ENCODE measurements at places on chromosomes 3 and 15. TPM values are rescaled to one million over a fixed set of nuclear protein-coding genes. Genes with fewer than 3 reads are reported as not detected.

Gene DUOX1
- 3.3 TPM for polyA plus RNA-seq

DNA sequence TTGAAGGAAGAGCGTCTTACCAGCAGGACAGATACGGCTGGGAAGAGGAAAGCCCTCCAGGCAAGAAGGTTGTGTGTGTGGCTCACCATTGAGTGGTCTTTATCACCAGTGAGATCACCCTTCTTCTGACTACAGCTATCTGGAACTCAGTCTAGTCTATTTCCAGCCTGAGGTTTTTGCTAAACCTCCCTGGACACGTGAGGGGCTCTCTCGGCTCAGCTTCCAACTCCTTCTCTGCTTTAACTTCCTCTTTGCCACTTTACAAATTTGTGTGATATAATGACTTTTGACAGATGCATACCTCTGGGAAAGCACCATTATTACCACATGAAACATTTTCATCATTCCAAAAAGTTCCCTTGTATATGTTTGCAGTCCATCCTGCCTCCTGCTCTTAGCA, 15.3 kb upstream of the ROPN1 start:
- no peak overlapping the region for H3K27ac ChIP-seq
- DNase-seq = no peak
- no peaks in the 10 kb centered on the region for H3K36me3 ChIP-seq
- no peaks in the 10 kb centered on the region for H3K27me3 ChIP-seq

DNA sequence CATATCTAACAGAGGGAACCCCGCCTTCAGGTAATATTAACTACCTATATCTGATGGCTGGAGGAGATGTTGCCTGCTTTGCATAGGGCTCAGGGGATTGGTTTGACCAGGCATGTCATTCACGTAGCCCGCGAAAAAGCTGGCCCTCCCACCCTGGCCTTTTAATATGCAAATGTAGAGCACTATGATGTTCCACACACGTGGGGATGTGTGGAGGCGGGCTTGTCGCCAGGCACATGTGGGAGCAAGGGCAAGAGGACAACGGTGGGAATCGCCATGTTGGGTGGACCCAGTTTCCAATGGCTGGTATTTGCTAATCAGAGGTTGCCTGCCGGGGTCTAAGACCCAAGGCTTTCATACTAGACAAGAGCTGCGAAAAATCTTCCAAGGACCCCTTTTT, 469.8 kb downstream of the ZPLD1 start:
- H3K27ac ChIP-seq = no peak overlapping the region
- no peak for DNase-seq
- H3K4me3 ChIP-seq = no peak overlapping the region
- H3K4me1 ChIP-seq = no peaks in the 10 kb centered on the region
- no peaks in the 10 kb centered on the region for H3K27me3 ChIP-seq
- H3K36me3 ChIP-seq = no peaks in the 10 kb centered on the region

DNA sequence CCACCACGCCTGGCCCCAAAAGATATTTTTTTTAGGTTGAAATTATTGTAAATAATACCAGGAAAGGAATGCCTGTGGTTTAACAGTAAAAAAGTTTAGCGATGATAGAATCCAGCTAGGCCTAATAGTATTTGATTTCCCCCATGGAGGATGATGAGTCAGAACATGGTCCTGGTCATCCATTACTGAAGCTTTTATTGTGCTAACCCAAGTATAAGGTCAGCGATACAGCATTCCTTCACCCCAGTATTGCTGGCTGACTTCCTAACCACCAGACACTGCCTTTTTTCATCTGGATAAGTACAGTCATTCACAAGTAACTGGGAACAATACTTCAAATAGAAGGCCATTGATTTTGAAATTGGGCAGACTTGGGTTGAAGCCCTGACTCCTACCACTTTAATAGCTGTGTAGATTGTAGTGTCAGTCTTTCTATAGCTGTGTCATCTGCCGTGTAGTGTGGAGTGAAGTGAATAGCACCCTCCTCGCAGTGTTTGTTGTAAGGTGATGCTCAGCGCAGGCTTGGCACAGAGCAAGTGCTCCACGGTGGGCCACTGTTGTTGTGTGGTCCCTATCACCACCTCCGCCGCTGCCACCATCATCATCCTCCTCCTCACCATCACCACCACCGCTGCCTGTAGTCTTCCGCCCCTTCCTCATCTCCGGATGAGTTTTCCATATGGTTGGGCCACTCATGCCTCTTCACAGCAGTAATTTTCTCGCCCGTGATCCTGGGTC, 436.0 kb upstream of the TPM1 start:
- no peak overlapping the region for H3K4me3 ChIP-seq
- H3K36me3 ChIP-seq = no peaks in the 10 kb centered on the region
- H3K4me1 ChIP-seq = peaks cover 11% of the 10 kb centered on the region
- no peaks in the 10 kb centered on the region for H3K27me3 ChIP-seq
- no peak overlapping the region for H3K27ac ChIP-seq

- H3K4me3 ChIP-seq = no peak overlapping the region
- no peaks in the 10 kb centered on the region for H3K4me1 ChIP-seq
- DNase-seq = no peak
- no peaks in the 10 kb centered on the region for H3K36me3 ChIP-seq
Observed at GRCh38 chr3:5735896-5736295, 548.4 kb downstream of the EDEM1 start.

Gene GOLGA8T
- polyA plus RNA-seq = 1.2 TPM

Gene HCN4
- 7.9 TPM for polyA plus RNA-seq

GRCh38 chr3:151871639-151872468, 1.6 kb upstream of the SUCNR1 start:
- H3K27ac ChIP-seq = no peak overlapping the region
- no peak for DNase-seq

Measured in spinal cord (tissue), 10 donors.